Activated CD4-positive, alpha-beta T cell treated with anti-CD3 and anti-CD28 coated beads for 36 hours (primary cell): ENCODE measurements at places on chromosomes 2 and 18.

DNA sequence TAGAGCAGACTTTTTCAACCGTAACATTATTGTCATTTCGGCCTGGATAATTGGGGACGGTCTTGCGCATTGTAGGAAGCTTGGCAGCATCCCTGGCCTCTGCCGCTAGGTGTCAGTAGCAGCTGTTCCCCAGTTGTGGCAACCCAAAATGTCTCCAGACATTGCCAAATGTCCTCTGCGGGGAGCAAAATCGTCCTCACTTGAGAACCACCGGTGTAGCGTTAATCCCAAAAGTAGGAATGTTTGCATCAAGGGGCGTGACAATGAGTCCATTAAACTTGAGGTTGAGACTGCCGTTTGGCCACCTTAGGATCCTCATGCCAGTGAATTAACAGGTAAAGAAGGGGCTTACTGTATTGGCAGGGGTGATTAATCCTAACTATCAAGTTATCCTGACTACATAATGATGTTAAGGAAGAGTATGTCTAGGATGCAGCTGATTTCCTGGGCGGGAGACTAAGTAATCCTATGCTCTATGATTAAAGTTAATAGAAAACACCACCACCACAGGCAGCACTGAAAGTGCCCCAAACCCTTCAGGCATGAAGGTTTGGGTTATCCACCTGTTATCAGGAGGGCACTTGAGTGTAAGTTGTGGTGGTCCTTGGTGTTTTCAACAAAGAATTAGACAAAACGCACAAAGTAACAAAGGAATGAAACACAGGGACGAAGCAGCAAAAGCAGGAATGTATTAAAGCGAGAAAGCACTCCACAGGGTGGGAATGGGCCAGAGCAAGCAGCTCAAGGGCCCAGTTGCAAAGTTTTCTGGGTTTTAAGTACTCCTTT lies 4.9 kb upstream of the ZC3H8 start:
- peak; percentile 92 for DNase-seq

DNA sequence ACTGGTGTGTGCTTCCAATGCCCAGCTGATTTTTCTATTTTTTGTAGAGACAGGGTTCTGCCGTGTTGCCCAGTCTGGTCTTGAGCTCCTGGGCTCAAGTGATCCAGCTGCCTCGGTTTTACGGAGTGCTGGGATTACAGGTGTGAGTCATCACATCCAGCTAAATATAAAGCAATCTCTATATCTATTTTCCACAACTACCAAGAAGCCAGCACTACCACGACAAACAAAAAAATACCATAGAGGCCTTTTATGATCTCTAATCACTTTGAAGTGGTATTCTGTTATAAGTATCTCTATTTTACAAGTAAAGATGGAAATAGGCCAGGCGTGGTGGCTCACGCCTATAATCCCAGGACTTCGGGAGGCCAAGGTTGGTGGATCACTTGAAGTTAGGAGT lies 34.7 kb downstream of the C2orf74 start:
- DNase-seq: no peak

- no peak for DNase-seq
These were observed 45.6 kb downstream of the INPP4A start for GRCh38 chr2:98489971-98490962.

DNA sequence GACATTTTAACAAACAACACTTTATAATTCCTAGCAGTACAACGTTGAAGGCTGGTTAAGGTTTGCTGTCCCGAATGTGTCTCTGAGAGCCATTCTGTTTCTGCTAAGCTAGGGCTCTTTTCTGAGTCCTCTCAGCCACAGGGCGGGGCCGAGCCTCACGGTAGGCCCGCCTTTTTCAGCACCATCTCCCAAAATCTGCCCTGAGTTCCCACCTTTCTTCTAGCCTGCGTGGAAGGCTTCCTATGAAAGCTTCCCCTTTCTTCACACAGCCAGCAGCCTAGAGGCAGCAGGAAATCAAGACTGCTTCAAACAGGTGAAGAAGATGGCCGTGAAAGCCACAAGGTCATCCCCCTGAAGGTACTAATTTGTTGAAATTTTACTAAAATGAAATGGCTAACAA lies 255.5 kb downstream of the CDH2 start:
- no peak for DNase-seq

- peak; percentile 84 for DNase-seq
These were observed 43.5 kb downstream of the FBLN7 start for GRCh38 chr2:112181571-112182290.

GRCh38 chr2:9968553-9969497 lies 17.3 kb downstream of the GRHL1 start:
- no peak for DNase-seq

- DNase-seq: no peak
These were observed 28.4 kb upstream of the PTMA start for GRCh38 chr2:231679908-231680284.

- peak; percentile 84 for DNase-seq
These were observed 18.2 kb upstream of the PCBP1 start for GRCh38 chr2:70069049-70069448.

GRCh38 chr18:68666381-68666780 lies 48.5 kb downstream of the TMX3 start:
- no peak for DNase-seq

GRCh38 chr2:28635191-28635611 lies 116.4 kb upstream of the PPP1CB start:
- no peak for DNase-seq

- no peak for DNase-seq
These were observed 679.3 kb downstream of the ZEB2 start for GRCh38 chr2:143840601-143841000.

DNA sequence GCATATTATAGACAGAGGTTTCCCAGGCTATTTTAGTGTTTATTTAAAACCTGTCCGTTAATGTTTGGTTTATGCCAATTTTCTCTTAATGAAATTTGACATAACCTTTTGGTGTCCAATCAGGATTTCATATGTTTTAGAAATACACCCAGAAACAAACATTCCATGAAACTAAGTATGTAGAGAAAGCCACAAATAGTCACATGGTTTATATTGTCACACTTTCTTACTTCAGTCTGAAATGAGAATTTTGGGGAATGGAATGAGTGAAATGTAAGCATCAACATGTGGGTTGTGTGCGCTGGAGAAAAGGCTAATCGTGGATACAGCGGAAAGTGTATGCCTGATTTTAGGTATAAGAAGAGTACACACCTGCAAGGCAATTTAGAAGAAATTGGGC lies 277.0 kb upstream of the RAB12 start:
- no peak for DNase-seq

GRCh38 chr2:189613650-189614420 lies 33.2 kb upstream of the SLC40A1 start:
- no peak for DNase-seq

DNA sequence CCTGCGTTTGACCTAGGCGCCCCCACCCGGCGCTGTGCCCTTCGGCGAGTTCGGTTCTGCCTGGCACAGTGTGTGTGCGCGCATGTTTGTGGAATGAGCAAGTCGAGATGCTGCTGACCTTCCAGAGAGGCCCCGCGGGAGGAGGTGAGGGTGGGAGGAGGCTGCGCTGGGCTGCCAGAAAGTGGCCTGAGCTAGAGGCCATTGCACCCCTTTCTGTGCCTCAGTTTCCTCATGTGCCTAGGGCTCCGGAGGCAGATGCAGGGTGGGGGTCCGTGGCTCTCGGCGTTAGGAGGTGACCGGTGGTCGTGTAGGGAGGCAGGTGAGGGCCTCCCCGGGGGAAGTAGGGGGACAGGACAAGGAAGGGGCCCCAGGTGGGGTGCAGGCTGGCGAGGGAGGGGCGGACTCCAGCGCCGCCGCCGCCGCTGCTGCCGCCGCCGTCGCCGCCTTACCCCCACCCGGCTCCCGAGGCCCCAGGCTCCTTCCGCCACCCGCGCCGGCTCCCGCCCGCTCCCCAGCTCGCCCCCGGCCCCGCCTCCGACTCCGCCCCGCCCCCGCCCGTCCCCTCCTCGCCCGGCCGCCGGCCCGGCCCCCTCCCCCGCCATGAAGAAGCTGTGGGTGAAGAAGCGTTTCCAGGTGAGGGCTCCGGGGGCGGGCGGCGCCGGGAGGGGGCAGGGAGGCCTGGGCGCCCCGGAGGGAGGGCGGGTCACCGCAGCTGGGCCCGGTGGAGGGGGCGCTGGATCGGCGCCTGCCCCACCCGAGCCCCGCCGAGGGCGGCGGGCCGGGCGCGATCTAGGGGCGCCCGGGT lies 7.0 kb downstream of the SPEG start:
- peak; percentile 69 for DNase-seq

- no peak for DNase-seq
These were observed 324.6 kb downstream of the CCDC178 start for GRCh38 chr18:33115917-33116316.

- no peak for DNase-seq
These were observed 136.5 kb upstream of the CTDP1 start for GRCh38 chr18:79542876-79543750.

DNA sequence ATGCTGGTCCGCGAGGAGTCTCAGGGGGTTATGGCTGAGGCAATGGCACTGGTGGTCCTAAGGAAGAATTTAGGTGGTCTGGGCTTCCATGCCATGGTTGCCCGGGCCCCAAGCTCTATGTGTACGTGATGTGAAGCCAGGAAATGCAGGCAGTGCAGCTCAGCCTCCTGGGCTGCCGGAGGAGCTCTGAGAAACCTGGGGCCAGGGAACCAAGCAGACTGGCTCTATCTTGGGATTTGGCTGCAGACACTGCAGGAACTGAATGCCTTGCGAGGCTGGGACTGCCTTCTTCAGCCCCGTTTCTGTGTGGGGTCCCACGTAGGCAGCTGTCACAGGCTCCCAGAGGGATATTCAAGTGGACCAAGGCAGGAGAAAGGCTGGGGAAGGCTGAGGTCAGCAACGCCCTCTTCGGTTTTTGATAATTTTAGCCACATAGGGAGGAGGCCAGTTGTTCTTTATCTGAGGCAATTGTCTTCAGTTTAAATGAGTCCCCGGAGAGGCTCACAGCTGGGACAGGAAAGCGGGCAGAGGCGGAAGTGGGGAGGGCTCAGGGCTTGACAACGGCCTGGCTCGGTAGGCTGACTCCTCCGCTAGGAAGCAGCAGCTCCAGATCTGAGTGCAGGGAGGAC lies 77.7 kb downstream of the RHOB start:
- no peak for DNase-seq

GRCh38 chr2:64325852-64326577 lies 127.9 kb upstream of the LGALSL start:
- DNase-seq: peak; percentile 67

DNA sequence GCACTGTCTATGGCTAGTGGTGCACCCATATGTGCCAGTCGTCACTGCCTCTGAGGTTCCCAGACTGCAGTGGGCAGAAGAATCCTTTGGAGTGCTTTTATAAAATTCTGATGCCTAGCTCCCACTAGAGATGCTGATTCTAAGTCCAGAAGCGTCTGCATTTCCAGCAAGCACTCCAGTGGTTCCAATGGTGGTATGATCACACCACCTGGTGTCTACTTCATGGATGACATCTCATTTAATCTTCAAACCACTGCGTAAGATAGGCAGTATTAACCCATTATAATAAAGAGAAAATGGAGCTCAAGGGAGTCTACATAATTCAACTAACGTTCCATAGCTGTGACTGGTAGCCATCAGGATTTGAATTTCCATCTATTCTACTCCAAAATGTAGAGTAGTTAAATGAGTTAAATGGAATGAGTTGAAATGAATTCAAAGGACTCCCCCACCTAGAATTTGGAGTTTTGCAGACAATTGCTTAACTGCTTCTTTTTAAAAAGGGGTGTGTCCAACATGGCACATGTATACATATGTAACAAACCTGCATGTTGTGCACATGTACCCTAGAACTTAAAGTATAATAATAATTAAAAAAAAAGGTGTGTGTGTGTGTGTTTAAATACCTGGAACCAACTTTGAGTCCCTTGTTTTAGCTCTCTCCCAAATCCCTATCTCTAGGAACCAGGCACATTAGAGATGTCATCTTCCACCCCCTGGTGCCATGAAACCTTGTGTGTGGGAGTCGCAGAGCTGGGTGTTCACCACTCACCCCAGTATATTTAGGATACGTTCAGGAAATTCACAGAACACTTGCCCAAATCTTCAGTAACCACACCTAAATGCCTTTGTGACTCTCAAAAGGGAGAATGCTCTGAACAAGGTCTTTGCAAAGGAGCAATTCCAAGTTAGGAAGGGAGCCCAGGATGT lies 14.1 kb downstream of the LAMA3 start:
- peak; percentile 27 for DNase-seq

GRCh38 chr18:48037481-48038271 lies 107.2 kb upstream of the SMAD2 start:
- peak; percentile 25 for DNase-seq

GRCh38 chr2:235594041-235594440 lies 100.2 kb downstream of the AGAP1 start:
- DNase-seq: no peak

GRCh38 chr2:10400978-10401951 lies 46.9 kb downstream of the ODC1 start:
- DNase-seq: no peak

DNA sequence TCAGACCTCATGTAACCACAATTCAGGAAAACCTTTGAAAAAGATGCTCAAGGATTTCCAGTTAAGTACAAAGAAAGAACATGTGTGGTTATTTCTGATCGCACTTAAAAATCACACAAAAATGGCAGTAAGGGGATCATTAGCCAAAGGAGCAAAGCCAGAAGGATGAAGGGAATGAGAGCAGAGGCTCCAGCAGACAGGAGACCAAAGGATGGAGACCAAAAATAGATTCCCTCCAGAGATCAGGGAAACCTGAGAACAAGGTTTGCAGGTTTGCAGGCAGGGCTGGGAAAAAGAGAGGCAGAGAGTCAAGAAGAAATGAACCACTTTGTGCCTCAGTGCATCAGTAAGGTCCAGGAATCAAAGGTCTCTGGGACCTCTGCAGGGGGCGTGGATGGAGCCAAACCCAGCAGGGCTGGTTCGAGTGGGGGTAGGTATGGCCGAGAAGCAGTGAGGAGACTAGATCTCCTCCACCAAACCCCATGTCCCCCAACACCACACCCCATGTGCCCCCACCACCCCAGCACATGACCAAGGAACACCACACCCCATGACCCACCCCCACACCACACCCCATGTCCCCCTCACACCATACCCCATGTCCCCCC lies 98.5 kb upstream of the GPC1 start:
- DNase-seq: no peak

GRCh38 chr2:144510294-144510991 lies 9.5 kb downstream of the ZEB2 start:
- DNase-seq: peak; percentile 40

DNA sequence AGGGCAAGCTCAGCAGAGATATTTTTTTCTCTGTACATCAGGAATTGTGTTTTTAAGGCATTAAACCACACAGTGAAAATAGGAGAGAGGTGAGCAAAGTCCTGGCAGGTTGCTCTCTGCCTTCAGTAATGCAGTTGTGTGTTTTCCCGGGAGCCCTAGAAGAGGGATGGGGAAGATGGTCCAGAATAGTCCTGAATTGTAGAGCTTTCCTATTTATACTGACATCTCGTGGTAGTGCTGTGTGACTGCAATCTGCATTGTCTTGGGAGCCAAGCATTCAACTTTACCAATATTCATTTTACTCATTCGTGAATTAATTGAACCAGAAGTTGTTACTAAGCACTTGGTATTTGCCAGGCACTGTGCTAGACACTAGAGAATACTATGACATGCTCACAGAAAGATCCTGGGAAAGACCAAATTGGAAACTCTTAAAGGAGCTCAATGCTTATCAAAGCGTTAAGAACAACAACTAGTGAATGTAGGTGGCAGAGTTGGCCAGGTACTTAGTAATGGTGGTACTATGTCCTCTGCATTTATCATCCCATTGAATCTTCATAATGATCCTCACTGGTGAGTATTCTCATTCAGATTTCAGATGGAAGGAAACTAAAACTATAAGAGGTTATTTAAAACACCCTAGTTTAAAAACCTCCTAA lies 214.6 kb downstream of the TRIB2 start:
- DNase-seq: no peak

- no peak for DNase-seq
These were observed 6.5 kb upstream of the IL1RN start for GRCh38 chr2:113120861-113121260.

- no peak for DNase-seq
These were observed 102.3 kb upstream of the ZNF521 start for GRCh38 chr18:25454270-25454659.

GRCh38 chr2:216181351-216181750 lies 72.2 kb downstream of the XRCC5 start:
- DNase-seq: no peak
